ENCODE measurements at places on chromosomes 7 and 10.
A peak's percentile ranks its signal among the peaks of the same experiment; 100 is the strongest.

GRCh38 chr7:134083766-134084487 is 43.2 kb upstream of the LRGUK start:
- no peak overlapping the region for H3K4me3 ChIP-seq
- DNase-seq = no peak
- H3K27ac ChIP-seq = no peak overlapping the region
- no peaks in the 10 kb centered on the region for H3K36me3 ChIP-seq
- no peaks in the 10 kb centered on the region for H3K27me3 ChIP-seq

- H3K4me3 ChIP-seq = no peak overlapping the region
- no peak for DNase-seq
- no peak overlapping the region for H3K27ac ChIP-seq
Measured at GRCh38 chr7:151415375-151416105, 5.7 kb upstream of the WDR86 start.

DNA sequence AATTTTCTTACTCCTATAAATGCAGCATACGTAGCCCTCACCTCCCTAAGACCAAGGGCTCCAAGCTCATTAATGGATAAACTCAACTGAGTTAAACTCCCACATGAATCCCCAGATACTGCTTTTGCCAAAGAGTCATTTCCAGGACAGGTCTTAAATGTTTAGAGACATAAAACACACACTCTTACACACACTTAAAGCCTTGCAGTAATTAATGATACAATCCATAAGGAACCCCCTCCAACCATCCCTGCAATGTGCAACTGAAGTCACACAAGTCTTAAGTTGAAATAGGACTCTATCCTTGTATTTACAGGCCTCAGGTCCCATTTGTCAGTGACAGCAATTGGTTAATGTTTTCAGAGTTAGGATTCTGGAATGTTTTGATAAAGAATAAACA is 194.1 kb downstream of the FANK1 start:
- no peak for DNase-seq
- H3K27ac ChIP-seq = no peak overlapping the region
- peaks cover 6% of the 10 kb centered on the region for H3K36me3 ChIP-seq

DNA sequence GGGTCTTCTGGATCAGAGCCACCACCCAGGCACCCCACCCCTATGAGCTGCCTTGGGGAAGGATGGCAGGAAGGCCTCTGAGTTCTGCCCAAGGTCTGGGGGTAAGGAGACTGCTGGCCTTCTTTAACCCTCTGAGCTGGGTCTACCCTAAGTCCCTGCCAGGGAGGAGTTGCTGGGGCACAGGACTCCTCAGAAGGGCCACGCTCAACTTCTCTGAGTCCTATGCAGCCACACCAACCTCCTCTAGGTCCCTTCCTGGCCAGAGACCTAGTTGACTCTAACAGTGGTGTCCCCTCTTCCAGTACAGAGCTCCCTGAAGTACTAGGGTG is 2.6 kb upstream of the NEURL1 start:
- no peak for DNase-seq
- no peaks in the 10 kb centered on the region for H3K36me3 ChIP-seq
- no peak overlapping the region for H3K4me3 ChIP-seq
- peaks cover 17% of the 10 kb centered on the region for H3K4me1 ChIP-seq
- peaks cover 35% of the 10 kb centered on the region for H3K27me3 ChIP-seq
- H3K27ac ChIP-seq = peak overlapping the region; percentile 76

DNA sequence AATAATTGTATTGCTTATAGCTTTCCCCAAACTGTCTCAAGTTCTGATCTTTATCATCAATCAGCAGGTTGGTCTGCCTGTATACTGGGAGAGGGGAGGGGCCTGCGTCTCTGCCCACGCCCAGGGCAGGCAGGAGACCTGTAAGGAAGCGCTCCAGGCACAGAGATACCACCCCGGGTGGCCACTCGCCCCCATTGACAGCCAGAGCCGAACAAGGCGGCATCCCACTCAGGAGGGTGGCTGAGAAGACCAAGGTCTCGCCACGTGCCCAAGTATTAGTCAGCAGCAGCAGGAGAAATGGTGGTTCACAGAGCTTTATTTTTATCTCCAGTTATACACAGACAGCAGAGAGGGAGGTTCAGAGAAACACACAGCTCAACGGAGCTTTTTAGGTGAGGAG is 7.2 kb downstream of the STK32C start:
- DNase-seq = no peak
- H3K4me3 ChIP-seq = no peak overlapping the region
- no peak overlapping the region for H3K27ac ChIP-seq
- H3K36me3 ChIP-seq = no peaks in the 10 kb centered on the region

- no peak overlapping the region for H3K4me3 ChIP-seq
- no peaks in the 10 kb centered on the region for H3K36me3 ChIP-seq
- no peak overlapping the region for H3K27ac ChIP-seq
- H3K27me3 ChIP-seq = no peaks in the 10 kb centered on the region
Measured at GRCh38 chr7:39527296-39527695, 38.9 kb upstream of the YAE1 start.

DNA sequence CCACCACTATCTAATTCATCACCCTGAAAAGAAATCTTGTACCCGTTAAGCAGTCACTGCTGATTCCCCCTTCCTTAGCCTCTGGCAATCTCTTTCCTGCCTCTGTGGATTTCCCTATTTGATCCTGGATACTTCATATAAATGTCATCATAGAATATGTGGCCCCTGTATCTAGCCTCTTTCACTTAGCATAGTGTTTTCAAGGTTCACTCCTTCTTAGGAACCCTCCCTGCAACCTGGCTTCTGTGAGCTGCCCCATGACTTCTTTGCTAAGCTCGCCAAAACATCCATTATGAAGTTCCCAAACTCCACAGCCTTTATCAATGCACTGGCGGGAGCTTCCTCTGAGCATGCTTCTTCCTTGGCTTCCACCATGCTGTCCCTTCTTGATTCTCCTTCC is 70.8 kb upstream of the PDZD8 start:
- peaks cover 10% of the 10 kb centered on the region for H3K4me1 ChIP-seq
- H3K27ac ChIP-seq = no peak overlapping the region
- H3K36me3 ChIP-seq = no peaks in the 10 kb centered on the region
- H3K27me3 ChIP-seq = peaks cover 10% of the 10 kb centered on the region
- no peak for DNase-seq

GRCh38 chr7:2517026-2517425 is 2.5 kb upstream of the LFNG start:
- peaks cover 30% of the 10 kb centered on the region for H3K4me1 ChIP-seq
- H3K36me3 ChIP-seq = no peaks in the 10 kb centered on the region
- no peak for DNase-seq

- H3K4me1 ChIP-seq = peaks cover 46% of the 10 kb centered on the region
- DNase-seq = no peak
- H3K36me3 ChIP-seq = peaks cover 7% of the 10 kb centered on the region
- peak overlapping the region; percentile 32 for H3K27ac ChIP-seq
Measured at GRCh38 chr10:24357344-24358004, 148.5 kb downstream of the KIAA1217 start.

DNA sequence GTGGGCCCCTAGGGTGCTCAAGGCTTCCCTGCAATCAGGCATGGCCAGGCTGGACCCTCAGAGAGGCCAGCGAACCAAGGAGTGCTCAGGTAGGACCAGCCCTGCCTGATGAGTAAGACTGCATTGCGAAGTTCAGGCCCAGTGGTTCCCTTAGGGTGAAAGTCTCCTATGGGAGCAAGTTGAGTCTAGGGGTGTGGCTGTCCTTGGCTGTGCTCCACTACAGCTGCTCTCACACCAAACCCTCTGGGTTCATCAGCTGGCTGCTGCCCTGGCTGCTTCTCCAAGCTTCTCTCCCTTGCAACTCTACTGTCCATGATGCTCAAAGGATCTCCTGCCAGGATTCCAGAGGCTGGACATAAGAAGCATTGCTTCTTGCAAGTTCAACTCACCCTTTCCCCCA is 18.7 kb downstream of the FAM25A start:
- H3K27ac ChIP-seq = no peak overlapping the region
- H3K27me3 ChIP-seq = no peaks in the 10 kb centered on the region
- H3K4me1 ChIP-seq = no peaks in the 10 kb centered on the region
- no peak overlapping the region for H3K4me3 ChIP-seq
- no peak for DNase-seq

GRCh38 chr7:55212838-55213237 is 152.3 kb upstream of the LANCL2 start:
- peaks cover 10% of the 10 kb centered on the region for H3K4me1 ChIP-seq
- no peak for DNase-seq
- H3K36me3 ChIP-seq = no peaks in the 10 kb centered on the region
- H3K4me3 ChIP-seq = no peak overlapping the region
- no peaks in the 10 kb centered on the region for H3K27me3 ChIP-seq

GRCh38 chr10:127044186-127044585 is 139.0 kb downstream of the DOCK1 start:
- peaks cover 8% of the 10 kb centered on the region for H3K4me1 ChIP-seq
- no peak overlapping the region for H3K4me3 ChIP-seq
- H3K27me3 ChIP-seq = no peaks in the 10 kb centered on the region
- DNase-seq = no peak
- peaks cover 33% of the 10 kb centered on the region for H3K36me3 ChIP-seq

DNA sequence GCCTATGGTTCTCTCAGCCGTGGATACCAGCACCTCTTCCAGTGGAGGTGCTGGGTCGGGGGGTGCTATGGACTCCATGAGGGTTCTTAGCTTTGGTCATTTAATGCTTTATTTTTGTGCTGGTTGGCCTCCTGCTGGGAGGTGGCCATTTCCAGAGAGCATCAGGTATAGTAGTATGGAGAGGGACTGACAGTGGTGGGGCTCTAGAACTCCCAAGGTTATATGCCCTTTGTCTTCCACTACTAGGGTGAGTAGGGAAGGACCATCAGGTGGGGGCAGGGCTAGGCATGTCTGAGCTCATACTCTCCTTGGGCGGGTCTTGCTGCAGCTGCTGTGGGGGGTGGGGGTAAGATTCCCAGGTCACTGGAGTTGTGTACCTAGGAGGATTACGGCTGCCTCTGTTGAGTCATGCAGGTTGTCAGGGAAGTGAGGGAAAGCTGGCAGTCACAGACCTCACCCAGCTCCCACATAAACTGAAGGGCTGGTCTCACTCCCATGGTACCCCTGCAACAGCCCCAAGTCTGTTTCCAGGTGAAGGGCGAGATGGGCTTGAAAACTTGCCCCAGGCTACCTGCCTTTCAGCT is 763.2 kb upstream of the LRRTM3 start:
- H3K27me3 ChIP-seq = no peaks in the 10 kb centered on the region
- no peaks in the 10 kb centered on the region for H3K36me3 ChIP-seq
- DNase-seq = no peak
- no peak overlapping the region for H3K27ac ChIP-seq
- no peaks in the 10 kb centered on the region for H3K4me1 ChIP-seq
- no peak overlapping the region for H3K4me3 ChIP-seq

GRCh38 chr7:46286356-46286755 is 365.3 kb upstream of the IGFBP3 start:
- peaks cover 17% of the 10 kb centered on the region for H3K4me1 ChIP-seq
- no peak for DNase-seq

DNA sequence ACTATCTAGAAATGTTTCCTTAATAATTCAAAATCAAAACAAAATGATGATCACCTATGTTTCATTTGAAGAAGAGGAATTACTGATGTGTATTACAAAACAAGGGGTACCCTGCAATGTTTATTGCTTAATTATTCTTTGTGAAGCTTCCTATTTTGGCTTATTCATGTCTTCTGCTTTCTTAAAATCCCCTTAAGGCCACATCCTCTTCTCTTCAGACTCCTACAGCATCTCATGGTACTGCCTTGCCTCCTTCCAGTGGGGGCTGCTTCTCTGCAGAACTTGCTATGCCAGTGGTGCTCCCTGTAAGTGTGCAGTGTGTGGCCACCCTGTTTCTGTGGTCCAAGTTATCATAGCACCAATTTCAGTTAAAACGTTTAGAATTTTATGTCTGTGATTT is 35.0 kb downstream of the CCDC146 start:
- no peak overlapping the region for H3K27ac ChIP-seq
- H3K27me3 ChIP-seq = no peaks in the 10 kb centered on the region
- H3K4me1 ChIP-seq = no peaks in the 10 kb centered on the region
- no peak overlapping the region for H3K4me3 ChIP-seq
- no peaks in the 10 kb centered on the region for H3K36me3 ChIP-seq

DNA sequence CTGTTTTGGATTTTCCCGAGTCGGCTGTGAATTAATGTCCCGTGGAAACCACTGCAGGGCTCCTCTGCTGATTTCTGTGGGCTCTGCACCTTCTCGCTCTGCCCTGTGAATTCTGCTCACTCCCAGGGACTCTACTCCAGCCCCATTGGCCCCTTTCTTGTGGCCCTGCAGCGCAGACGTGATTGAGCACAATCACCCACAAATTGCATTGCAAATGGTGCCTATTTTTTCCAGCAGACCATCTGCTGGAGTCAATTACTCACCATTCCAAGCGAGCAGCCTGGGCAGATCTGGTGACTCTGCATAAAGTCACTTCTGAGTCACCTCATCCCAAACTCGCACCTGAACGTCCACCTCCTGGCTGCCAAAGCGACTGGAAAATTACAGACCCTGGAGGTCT is 235.8 kb downstream of the PAXIP1 start:
- H3K4me3 ChIP-seq = no peak overlapping the region
- no peaks in the 10 kb centered on the region for H3K36me3 ChIP-seq
- peaks cover 13% of the 10 kb centered on the region for H3K27me3 ChIP-seq
- no peak overlapping the region for H3K27ac ChIP-seq
- no peak for DNase-seq

GRCh38 chr10:118870467-118871243 is 115.9 kb upstream of the CACUL1 start:
- no peak for DNase-seq
- no peak overlapping the region for H3K27ac ChIP-seq
- H3K4me3 ChIP-seq = no peak overlapping the region

GRCh38 chr10:51266496-51266895 is 192.2 kb downstream of the PRKG1 start:
- H3K36me3 ChIP-seq = peaks cover 3% of the 10 kb centered on the region
- no peak overlapping the region for H3K27ac ChIP-seq
- no peak overlapping the region for H3K4me3 ChIP-seq

- H3K27ac ChIP-seq = no peak overlapping the region
- H3K27me3 ChIP-seq = no peaks in the 10 kb centered on the region
- H3K4me1 ChIP-seq = peaks cover 33% of the 10 kb centered on the region
- no peaks in the 10 kb centered on the region for H3K36me3 ChIP-seq
Measured at GRCh38 chr10:79026341-79026761, 42.4 kb upstream of the ZMIZ1 start.

DNA sequence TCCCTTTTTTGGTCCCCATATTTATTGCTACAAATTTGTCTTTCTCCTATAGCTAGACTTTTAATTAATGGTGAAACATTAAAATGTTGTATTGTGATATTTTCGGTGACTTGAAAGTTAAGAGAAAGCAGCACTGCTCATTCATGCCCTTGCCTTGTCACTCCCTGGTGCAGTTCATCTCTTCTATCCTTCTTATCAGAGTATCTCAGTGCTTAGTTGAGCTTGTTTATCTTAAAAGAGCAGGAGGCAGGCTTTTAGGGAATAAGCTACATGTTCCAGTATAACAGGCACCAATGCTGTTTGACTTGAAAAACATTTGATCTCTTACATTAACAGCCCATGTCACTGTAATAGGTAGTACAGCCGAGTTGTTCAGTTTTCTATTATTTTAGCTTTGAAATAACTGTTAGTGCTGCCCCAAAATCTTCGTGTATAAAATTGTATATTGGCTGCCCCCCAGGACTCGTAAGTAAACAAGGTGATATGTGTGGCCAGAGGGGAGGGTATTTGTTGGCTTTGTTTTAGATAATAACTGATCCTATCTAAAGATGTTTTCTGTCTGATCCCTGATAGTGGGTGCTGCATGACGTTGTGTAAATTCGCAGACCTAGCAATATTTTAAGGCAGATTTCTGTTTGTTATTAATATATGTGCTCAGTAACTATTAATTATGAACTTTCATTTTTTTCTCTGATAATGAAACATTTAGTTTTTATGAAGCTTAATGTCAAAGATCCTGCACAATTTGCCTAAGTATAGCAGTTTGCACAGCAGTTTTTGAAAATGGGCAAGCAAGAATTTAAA is 96.5 kb downstream of the BTRC start:
- no peak overlapping the region for H3K27ac ChIP-seq
- H3K36me3 ChIP-seq = no peaks in the 10 kb centered on the region
- peaks cover 11% of the 10 kb centered on the region for H3K27me3 ChIP-seq
- peaks cover 37% of the 10 kb centered on the region for H3K4me1 ChIP-seq
